ENCODE measurements at places on chromosomes 3 and 15. TPM values are rescaled to one million over a fixed set of nuclear protein-coding genes. Genes with fewer than 3 reads are reported as not detected.

The GOLGA6L7 gene
- not detected for total RNA-seq

The SLC9A9 gene
- 3.1 TPM for total RNA-seq

The RBM6 gene
- total RNA-seq = 33.4 TPM

The FBLN2 gene
- total RNA-seq = 53.1 TPM

The SLC22A13 gene
- not detected for total RNA-seq

The CLDN16 gene
- not detected for total RNA-seq

The RBP2 gene
- total RNA-seq = not detected

The HHLA2 gene
- not detected for total RNA-seq

DNA sequence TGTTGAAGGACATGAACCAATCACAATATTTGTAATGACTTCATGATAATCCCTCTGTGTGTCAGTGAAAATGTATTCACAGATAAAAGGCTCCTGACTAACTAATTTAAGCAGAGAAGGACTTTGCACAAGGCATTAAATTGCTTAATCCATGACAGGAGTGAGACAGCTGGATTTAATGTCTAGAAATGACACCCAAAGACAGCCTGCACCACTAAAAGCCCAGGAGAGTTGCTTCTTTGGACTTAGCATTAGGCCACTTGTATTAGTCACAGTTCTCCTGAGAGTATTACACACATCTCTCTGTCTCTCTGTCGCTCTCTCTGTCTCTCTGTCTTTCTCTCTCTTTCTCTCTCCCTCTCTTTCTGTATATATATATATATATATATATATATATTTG lies 180.4 kb downstream of the GOLGA8K start:
- DNase-seq = no peak
- H3K27me3 ChIP-seq = peaks cover 4% of the 10 kb centered on the region
- H3K4me3 ChIP-seq = no peak overlapping the region
- no peaks in the 10 kb centered on the region for H3K4me1 ChIP-seq
- H3K36me3 ChIP-seq = no peaks in the 10 kb centered on the region

GRCh38 chr3:34202975-34203374 lies 404.5 kb downstream of the PDCD6IP start:
- no peak for DNase-seq
- H3K4me1 ChIP-seq = no peaks in the 10 kb centered on the region
- no peak overlapping the region for H3K27ac ChIP-seq
- no peaks in the 10 kb centered on the region for H3K27me3 ChIP-seq

DNA sequence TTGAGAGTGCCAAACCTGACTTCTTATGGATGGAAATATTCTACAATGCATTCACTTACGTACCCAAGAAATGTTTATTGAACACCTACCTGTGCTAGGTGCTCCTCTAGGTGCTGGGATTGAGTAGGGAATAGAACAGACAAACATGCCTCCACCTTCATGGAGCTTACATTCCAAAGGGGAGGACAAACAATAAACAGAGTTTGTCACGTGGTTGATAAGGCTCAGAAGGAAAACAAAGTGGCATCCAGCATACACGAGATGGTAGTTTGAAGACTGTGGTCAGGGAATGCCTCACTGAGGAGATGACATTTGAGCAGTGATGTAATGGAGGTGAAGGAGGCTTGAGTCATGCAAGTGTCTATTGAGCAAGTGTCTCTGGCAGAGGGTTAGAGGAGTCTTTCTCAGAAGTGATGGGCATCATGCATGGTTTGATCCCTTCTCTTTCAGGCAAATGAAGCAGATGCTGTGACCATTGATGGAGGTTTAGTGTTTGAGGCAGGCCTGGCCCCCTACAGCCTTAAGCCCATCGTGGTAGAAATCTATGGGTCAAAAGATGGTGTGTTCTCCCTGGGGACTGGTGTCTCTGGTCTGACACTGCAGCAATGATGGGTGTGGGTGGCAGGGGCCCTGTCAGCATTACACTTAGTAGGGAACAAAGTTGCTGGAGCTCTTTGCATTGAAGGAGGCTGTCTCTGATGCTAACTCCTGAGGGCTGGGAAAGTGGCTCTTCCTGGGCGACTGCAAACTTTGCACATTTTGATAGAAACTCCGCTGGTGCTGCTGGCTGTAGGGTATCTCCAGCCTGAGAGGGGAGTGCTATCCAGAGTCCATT lies 29.7 kb upstream of the TOPBP1 start:
- H3K36me3 ChIP-seq = no peaks in the 10 kb centered on the region
- H3K4me1 ChIP-seq = no peaks in the 10 kb centered on the region
- H3K4me3 ChIP-seq = no peak overlapping the region

- no peaks in the 10 kb centered on the region for H3K4me1 ChIP-seq
- DNase-seq = no peak
- no peak overlapping the region for H3K4me3 ChIP-seq
- H3K27me3 ChIP-seq = no peaks in the 10 kb centered on the region
- H3K27ac ChIP-seq = no peak overlapping the region
Measured at GRCh38 chr15:44588541-44588940, 51.6 kb downstream of the EIF3J start.

DNA sequence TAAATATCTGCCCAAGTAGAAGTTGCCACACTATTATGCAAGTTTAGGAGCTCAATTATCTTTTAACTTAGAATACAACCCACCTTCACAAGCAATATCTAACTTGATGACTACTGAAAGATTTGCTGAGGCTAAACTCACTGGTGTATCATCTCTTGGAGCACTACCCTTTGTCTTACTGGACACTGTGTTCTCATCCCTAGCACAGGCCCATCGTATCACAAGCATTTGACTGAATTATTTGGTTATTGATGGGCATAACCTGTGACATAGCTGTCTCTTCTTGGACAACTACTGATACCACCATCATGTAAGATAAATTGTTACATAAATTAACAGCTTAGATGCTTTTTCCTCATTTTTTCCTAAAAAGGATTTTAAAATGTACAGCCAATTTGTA lies 216.2 kb upstream of the THBS1 start:
- H3K27me3 ChIP-seq = no peaks in the 10 kb centered on the region
- H3K27ac ChIP-seq = no peak overlapping the region
- no peaks in the 10 kb centered on the region for H3K36me3 ChIP-seq
- DNase-seq = no peak
- no peak overlapping the region for H3K4me3 ChIP-seq

DNA sequence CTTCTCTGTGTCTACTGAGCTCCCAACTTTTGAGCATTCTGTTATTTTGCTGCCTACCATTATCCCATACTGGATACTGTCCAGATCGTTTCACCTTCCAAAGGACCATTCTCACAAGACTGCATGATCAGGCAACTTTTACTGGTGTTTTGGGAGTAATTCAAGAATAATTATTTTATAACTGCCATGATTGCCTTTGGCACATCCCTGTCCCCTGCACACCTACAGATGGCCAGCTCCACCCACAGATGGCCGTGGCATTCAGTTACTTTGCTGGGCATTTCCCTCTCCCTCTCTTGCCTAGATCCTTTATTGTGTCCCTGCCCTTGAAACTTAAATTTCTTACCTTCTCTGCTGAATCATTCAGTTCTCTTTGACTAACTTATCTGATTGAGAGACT lies 263.9 kb downstream of the DIPK2A start:
- DNase-seq = no peak
- no peak overlapping the region for H3K4me3 ChIP-seq
- H3K4me1 ChIP-seq = no peaks in the 10 kb centered on the region
- no peaks in the 10 kb centered on the region for H3K27me3 ChIP-seq
- H3K36me3 ChIP-seq = no peaks in the 10 kb centered on the region

DNA sequence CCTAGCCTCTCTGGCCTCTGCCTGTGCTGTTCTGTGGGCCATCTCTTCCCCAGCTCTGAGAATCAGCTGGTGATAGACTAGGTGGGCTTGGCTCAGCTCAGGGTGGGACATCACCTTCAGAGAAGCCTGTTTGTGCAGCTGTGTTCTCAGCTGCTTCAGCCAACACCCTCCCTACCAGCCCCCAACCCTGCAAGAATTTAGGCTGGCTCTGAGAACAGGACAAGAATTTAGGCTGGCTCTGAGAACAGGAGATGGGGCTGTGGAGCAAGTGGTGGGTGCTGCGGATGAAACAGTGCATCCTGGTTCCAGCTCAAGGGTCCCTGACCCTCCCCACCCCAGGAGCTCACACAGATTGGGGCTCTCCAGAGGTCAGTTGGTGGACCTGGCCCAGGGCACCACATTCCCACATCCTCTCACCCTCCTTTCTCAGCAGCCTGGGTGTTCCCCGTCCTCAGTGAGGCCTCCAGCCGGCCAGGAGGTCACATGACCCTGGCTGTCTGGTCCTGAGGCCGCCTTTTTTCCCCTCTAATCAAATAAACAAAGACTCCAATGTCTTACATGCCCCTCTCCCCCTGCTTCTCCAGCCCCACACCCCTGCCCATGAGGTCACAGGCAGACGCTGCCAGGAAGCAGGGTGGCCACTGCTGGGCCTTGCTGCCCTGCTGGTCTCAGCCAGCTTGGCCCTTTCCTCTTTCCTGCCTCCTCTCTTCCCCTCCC lies 14.9 kb downstream of the PLEKHO2 start:
- peak; percentile 63 for DNase-seq
- H3K27ac ChIP-seq = peak overlapping the region; percentile 69
- H3K4me3 ChIP-seq = no peak overlapping the region
- no peaks in the 10 kb centered on the region for H3K27me3 ChIP-seq

- H3K4me1 ChIP-seq = no peaks in the 10 kb centered on the region
- no peaks in the 10 kb centered on the region for H3K36me3 ChIP-seq
- H3K27me3 ChIP-seq = no peaks in the 10 kb centered on the region
- no peak overlapping the region for H3K4me3 ChIP-seq
- H3K27ac ChIP-seq = no peak overlapping the region
Measured at GRCh38 chr3:174413062-174413912, 445.8 kb upstream of the NAALADL2 start.

DNA sequence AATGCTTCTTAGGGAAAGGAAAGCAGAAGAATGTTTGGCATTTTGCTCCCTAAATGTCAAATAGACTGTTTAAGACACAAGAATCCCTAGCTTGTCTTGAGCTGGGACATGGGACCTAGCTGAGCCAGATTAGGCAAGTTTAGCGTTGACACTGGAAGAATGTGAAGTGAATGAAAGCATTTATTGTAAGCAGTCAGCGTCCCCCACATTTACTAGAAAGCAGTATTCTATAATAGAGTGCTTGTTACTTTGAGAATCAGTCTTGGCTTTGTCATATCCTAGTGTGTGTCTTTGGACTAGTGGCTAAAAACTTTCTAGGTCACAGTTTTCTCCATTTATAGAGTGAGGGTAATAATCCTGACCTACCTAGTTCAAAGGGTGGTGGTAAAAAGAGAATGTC lies 161.6 kb downstream of the ADAMTSL3 start:
- peaks cover 13% of the 10 kb centered on the region for H3K4me1 ChIP-seq
- H3K27ac ChIP-seq = peak overlapping the region; percentile 41
- H3K27me3 ChIP-seq = no peaks in the 10 kb centered on the region

- no peaks in the 10 kb centered on the region for H3K36me3 ChIP-seq
- H3K27ac ChIP-seq = no peak overlapping the region
- H3K27me3 ChIP-seq = no peaks in the 10 kb centered on the region
- no peak overlapping the region for H3K4me3 ChIP-seq
Measured at GRCh38 chr3:194320100-194320499, 31.0 kb downstream of the CPN2 start.

DNA sequence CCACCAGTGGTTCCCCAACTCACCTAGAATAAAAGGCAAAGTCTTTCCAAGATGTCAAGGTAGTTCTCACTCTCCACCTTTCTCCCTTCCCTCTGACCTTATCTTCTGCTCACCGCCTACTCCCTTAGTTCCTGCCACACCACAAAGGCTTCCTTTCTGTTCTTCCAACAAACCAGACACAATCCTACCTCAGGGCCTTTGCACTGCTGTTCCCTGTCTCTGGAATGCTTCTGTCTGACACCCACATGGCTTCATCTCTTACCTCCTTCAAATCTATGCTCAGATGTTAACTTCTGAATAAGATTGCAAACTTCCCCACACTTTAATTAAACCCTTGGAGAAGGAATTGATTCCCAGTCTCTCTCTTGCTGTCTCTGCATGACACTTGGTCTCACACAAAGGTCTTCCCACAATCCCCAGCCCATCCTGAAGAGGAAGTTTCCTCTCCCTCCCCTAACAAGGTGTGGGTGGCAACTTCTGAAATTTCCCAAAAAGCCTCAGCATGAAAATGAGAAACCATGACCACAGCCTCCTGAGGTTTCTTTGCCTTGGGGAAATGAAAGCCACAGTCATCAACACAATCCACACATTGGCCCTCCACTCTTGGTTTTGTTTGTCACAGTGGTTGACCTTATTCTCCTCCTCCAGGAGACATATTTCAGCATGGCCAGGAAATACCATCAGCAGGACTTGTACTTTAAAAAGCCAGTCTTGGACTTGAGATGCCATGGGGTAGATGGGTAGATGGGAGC lies 3.0 kb upstream of the RYK start:
- no peaks in the 10 kb centered on the region for H3K36me3 ChIP-seq
- peaks cover 34% of the 10 kb centered on the region for H3K4me1 ChIP-seq
- no peak overlapping the region for H3K4me3 ChIP-seq
- H3K27me3 ChIP-seq = no peaks in the 10 kb centered on the region
- no peak for DNase-seq

DNA sequence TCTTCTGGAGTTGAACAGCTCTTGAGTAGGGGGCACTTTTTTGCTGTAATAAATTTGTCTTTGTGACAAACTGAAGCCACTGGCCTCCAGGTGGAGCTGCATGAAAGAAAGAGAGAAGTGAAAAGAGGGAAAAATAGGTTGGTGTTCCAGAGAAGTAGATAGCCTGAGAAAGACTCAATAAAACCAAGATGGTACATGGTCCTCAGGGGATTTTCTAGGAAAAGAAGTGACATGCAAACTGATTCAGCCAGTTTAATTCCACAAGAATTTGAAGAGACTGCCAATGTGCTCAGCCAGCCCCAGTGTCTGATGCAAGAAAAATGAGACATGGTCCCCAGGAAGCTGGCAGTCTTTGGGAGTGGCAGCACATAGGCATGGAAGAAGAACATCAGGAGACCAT lies 152.7 kb downstream of the CD47 start:
- no peaks in the 10 kb centered on the region for H3K27me3 ChIP-seq
- DNase-seq = no peak
- H3K4me3 ChIP-seq = no peak overlapping the region
- H3K4me1 ChIP-seq = no peaks in the 10 kb centered on the region
- H3K36me3 ChIP-seq = no peaks in the 10 kb centered on the region

- no peak for DNase-seq
- no peak overlapping the region for H3K27ac ChIP-seq
- H3K36me3 ChIP-seq = no peaks in the 10 kb centered on the region
- H3K4me3 ChIP-seq = no peak overlapping the region
- H3K27me3 ChIP-seq = no peaks in the 10 kb centered on the region
Measured at GRCh38 chr3:128420720-128421438, 45.8 kb downstream of the DNAJB8 start.

DNA sequence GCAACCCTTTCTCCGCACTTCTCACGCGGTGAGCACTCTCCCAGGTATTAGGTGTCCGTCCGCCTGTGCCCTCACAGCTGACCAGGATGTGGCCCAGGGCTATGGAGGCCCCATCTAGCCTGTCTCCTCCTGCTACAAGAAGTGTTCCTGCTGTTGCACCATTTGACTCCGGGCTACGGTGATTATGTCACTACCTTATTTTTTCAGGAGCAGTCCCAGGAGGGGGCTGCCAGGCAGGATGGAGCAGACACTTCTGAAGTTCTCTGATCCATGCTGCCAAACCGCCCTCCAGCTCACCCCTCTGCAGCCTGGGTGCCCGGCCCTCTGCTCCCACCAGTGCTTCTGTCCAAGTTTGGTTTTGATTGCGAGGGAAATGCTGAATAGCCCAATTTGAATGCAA lies 36.9 kb downstream of the ZXDC start:
- H3K27me3 ChIP-seq = no peaks in the 10 kb centered on the region
- no peaks in the 10 kb centered on the region for H3K36me3 ChIP-seq
- H3K4me1 ChIP-seq = peaks cover 8% of the 10 kb centered on the region
- no peak for DNase-seq
- no peak overlapping the region for H3K27ac ChIP-seq

Measured in heart right ventricle (tissue), 16 donors.